Activated CD4-positive, alpha-beta T cell treated with anti-CD3 and anti-CD28 coated beads, Interleukin-2, amount 50 U/mL, for 24 hours (primary cell): ENCODE measurements at places on chromosomes 13 and 19.

GRCh38 chr19:32041681-32042292 lies 303.6 kb upstream of the ZNF507 start:
- peak; percentile 5 for DNase-seq

DNA sequence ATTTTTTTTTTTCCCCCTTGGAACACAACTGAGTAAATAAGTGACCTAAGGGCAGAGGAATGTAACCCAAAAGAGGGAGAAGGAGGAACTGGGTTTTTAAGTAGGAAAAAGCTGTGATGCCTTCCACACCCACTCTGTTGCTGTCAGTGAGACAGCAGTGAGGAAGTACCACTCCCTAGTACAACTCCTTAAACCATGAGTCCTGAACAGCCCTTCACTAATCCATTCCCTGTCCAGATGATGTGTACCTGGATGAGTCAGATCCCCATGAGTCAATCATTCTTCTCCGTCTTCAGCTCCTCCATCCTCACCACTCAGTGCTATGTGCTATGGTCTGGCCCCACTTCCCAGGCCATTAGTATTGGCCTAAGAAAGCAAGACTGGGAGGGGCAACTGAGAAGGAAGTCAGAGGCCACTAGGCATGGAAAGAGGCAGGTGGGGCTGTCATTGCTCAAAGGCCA lies 12.9 kb upstream of the CXCL17 start:
- DNase-seq: no peak

DNA sequence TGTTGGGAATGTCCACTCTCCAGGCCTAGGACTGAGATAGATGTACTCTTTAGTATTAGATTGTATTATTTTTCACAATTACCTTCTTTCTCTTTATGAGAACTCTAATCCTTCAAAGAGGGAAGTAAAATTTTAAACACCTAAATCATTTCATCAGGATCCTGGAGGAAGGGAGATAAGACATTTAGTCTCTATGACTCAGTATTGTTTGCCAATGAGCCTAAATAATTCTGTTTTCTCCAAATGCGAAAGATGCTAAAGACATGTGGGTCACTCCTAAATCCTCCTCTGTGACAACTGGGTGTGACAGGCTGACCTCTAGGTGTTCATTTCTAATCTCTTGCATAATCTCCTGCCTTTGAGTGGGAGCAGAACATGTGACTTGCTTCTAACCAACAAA lies 1736.6 kb upstream of the MIR17HG start:
- no peak for DNase-seq

GRCh38 chr13:91986761-91987483 lies 588.5 kb downstream of the GPC5 start:
- DNase-seq: no peak

DNA sequence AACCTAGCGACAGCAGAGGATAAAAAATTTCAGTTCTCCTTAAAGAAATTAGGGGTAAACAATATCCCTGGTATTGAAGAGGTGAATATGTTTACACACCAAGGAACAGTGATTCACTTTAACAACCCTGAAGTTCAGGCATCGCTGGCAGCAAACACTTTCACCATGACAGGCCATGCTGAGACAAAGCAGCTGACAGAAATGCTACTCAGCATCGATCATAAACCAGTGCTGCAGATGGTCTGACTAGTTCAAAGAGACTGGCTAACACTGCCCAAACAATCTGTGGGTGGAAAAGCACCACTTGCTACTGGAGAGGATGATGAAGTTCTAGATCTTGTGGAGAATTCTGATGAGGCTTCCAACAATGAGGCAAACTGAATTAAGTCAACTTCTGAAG lies 19.9 kb upstream of the ACOD1 start:
- DNase-seq: no peak
